ENCODE measurements at places on chromosomes 3 and 15.

GRCh38 chr3:195149292-195150030, 121.5 kb downstream of the XXYLT1 start:
- DNase-seq, result no peak

DNA sequence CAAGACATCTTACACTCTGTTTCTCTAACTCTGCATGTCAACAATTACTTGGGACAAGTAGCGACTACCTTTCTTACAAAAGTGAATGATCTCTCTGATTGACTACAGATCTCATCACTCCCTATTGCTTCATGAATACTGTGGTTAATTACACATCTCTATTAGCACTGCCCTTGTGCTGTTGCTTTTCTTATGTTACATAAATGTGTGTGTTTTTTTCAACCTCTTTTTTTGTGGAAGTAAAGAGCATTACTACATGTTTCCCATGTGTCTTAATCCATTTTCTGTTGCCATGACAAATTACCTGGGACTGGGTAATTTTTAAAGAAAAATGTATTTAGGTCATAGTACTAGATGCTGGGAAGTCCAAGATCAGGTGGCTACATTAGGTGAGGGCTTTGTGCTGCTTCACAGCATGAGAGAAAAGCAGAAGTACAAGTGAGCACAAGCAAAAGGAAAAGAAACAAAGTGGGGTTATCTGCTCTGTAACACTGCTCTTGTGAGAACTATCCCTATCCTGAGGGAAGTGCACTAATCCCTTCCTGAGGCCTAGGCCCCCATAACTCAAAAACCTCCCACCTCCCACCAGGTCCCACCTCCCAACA, 298.2 kb upstream of the SATB1 start:
- DNase-seq, result no peak

- DNase-seq, result no peak
These were observed 53.8 kb upstream of the CORO2B start for GRCh38 chr15:68524753-68525584.

DNA sequence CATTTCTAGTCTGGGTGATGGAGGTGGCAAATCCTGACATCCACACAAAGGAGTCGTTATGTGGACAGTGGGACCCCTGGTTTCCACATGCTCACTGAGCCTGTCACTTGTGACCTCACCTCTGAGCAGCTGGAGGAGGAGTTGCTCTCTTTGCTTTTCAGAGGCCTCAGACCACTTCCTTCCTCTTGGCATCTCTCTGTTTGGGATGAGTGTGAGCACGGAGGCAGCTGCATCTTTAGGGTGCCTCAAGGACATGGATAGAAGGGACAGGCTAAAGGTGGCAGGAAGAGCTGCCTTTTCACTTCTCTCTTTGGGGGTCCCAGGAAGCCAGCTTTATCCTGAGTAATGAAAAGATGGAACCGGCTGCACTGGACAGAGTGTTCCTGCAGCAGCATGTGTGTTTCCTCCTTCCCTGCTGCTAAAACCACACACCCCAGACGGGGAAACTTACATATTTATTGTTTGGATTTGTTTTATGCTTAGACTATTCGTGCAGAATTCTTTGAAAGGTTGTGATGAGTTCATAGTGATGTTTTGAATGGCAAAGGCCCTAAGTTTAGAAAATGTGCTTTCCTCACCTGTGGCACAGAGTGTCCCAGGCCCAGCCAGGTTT, 31.8 kb downstream of the GPR171 start:
- peak; percentile 44 for DNase-seq

GRCh38 chr15:79815468-79815867, 81.3 kb downstream of the MTHFS start:
- DNase-seq, result peak; percentile 5

GRCh38 chr3:174325171-174325570, 534.0 kb upstream of the NAALADL2 start:
- DNase-seq, result no peak

- peak; percentile 23 for DNase-seq
These were observed 490 bp downstream of the TOMM70 start for GRCh38 chr3:100400419-100400779.

Data from Ammon's horn (tissue), 1 donor.